ENCODE measurements at places on chromosomes 4 and X.

DNA sequence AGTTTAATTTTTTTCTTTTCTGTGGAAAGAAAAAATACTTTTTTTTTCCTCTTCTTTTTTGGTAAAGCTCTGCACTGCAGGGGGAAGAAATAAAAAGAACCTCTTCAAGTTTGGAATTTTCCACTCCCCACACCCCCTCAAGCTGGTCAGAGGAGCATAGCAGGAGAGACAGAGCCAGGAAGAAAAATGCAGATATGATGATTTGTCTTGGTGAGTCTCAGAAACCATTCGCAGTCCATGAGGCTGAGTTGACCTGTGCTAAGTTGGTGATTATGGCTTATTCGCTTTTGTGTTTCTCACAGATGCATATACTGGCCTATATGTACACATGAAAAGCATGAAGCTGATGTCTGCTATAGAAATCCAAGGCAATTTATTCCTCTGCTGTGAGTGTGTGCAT is 205.9 kb downstream of the LDB2 start:
- no peak for DNase-seq

GRCh38 chr4:152734015-152734698 is 45.4 kb downstream of the TIGD4 start:
- no peak for DNase-seq

DNA sequence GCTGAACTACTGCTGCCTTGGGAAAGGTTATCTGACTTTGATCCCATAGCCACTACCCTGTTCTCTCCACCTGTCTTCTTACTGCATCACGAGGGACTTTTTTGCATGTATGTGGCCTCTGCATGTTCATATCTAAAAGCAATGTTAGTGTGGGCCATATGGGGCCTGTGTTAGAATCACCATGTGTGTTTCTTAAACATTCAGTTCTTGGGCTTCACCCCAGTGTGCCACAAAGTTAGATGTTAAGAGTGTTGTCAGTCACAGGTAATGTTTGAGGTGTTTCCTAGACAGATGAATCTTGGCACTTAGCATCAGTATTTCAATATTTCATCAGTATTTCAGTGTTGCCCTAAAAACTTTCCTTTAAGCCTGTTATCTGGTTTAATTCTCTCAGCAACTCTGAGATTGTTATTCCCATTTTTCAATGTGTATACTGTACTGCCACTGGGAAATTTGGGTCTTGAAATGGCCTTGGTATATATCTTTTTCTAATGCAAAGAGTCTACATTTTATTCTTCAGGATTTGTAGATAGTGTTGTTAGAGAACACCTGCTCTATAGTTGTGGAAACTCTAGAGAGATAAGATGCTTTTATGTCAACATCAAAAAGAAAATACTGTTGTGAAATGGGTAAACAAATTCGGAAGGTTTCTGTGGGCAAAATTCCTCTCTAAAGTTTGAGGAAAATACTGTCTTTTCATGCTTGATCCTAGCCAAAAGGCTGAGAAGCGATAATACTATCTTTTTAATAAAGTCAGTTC is 259.7 kb downstream of the BMPR1B start:
- DNase-seq = no peak

DNA sequence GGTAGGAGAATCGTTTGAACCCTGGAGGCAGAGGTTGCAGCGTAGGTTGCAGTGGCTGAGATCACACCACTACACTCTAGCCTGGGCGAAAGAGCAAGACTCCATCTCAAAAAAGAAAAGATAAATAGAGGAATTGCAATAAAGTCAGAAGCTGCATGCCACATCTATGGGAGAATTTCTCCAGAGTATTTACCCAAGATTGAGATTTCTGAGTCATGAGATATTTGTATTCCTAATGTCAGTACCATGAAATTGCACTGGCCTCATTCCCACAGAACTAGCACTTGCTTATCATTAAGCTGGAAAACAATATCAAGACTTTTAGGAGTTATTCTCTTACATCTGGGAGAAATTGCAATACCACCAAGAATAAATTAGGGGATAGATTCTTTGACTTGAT is 37.4 kb downstream of the ASIC5 start:
- DNase-seq = no peak

GRCh38 chrX:133994576-133994975 is 9.2 kb upstream of the GPC3 start:
- DNase-seq = no peak

GRCh38 chr4:83574247-83574646 is 38.3 kb downstream of the GPAT3 start:
- DNase-seq = no peak

DNA sequence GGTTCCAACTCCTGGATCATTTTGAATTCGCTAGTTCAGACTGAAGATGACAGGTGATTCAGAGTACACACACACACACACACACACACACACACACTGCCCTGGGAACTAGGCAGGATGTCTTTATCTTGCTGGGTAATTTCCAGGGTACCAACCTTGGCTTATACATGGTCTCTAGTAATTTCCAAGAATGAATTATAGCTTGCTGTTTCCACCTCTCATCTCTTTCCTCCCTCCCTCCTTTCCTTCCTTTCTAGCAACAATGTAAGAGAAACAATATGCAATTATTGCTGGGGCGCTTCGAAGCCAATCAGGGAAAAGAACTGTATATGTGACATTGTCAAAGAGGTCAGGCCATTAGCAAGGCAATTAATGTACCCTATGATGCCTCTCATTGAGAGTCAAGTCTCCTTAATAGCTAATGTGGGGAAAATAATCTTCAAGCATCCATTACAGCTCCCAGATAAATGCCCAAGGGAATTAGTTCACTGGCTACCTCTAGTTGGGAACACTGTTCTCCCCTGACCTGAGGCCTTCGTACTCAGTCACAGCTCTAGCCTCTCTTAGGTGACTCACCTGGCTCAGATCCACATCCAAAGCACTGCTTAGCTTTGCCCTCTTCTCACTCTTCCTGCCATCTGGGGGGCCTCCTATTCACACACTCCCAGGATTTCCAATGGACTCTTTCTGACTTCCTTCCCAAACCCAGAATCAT is 311.5 kb downstream of the PPP1R2C start:
- no peak for DNase-seq

- DNase-seq = no peak
Observed at GRCh38 chr4:105106426-105106825, 40.2 kb upstream of the TET2 start.

DNA sequence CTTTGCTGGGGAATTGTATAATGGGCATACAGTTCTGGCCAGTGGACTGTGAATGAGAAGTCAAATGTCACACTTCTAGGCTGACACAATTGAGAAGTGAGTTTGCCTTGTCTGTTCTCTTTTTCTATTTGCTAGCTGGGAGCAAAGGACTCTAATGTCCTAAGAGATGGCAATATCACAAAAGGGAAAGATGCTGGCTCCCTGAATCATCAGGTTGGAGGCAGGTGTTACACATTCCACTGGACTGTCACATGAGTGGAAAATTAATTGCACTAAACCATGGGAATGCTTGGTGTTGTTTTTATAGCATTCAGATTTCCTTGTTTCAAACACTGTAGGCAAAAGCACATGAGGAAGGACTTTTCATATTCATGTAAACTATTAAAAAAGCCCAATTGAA is 388.3 kb downstream of the ADAM29 start:
- DNase-seq = no peak

- DNase-seq = no peak
Observed at GRCh38 chr4:25446611-25447010, 69.5 kb downstream of the ANAPC4 start.

- no peak for DNase-seq
Observed at GRCh38 chr4:74114234-74114633, 15.2 kb upstream of the CXCL2 start.

DNA sequence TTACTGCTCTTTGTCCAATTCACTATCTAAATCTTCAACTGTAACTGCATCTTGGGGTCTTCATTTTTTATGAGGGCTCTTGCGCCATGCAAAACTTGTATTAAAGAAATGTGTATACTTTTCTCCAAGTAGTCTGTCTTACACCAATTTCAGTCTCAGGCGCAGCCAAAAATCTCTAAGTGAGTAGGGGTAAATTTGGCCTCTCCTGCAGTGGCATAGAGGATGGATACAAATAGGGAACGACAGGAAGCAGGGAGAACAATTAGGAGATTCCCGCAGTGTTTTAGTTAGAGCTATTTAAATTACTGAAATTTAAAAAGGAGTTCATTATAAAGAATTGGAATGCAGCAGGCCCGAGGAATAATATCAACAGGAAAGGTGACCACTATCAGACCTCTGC is 30.2 kb downstream of the DMP1 start:
- DNase-seq = no peak

- no peak for DNase-seq
Observed at GRCh38 chrX:105260291-105261043, 40.0 kb upstream of the TEX13A start.

DNA sequence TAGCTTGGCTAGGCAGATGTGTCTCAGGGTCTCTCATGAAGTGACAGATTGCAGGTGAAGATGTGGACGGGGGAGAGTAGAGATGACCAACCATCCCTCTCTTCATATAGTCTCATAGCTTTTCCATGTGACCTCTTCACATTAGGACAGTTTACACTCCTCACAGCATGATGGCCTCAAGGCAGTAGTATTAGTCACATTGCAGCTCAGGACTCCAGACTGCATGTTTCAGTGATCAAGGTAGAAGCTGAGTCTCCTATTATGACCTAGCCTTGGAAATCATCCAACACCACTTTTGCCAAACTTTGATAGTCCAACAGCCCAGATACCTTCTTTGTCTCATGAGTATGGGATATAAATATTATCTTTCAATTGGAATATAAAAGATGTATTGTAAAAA is 147.7 kb downstream of the GASK1B start:
- no peak for DNase-seq

DNA sequence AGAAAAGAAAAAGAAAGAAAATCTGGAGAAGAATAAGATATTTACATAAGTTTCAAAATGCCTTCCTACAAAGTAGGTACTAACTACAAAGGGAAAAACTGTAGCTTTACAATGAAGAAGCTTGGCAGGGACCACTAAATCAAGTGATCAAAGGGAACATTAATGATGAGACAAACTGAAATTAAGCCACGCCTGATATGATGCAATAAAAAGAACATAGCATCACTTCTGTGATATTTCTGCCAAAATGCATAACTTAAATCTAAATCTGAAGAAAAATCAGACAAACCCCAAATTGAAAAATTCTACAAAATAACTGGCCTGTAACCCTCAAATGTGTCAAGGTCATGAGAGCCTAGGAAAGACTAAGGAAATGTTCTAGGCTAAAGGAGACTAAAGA is 8.9 kb upstream of the DCLK2 start:
- DNase-seq = no peak

GRCh38 chr4:123345137-123345934 is 51.3 kb upstream of the SPRY1 start:
- no peak for DNase-seq

DNA sequence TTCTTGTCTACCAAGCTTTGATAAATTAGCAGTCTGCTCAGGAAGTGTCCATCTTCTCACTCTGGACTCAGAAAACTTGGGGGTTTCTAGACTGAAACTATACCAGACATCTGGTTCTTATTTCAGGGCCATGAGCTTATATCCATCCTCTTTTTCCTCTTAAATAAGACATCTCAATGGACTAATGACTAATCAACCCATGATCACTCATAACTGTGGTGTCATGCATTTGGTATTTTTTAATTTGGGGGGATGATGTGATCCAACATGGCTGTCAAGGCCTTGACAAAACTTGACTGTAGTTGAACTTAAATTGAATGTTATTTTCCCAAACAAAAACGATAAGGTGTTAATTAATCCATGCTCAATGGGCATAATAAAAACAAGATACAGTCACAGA is 87.8 kb downstream of the GPRASP3 start:
- DNase-seq = no peak

DNA sequence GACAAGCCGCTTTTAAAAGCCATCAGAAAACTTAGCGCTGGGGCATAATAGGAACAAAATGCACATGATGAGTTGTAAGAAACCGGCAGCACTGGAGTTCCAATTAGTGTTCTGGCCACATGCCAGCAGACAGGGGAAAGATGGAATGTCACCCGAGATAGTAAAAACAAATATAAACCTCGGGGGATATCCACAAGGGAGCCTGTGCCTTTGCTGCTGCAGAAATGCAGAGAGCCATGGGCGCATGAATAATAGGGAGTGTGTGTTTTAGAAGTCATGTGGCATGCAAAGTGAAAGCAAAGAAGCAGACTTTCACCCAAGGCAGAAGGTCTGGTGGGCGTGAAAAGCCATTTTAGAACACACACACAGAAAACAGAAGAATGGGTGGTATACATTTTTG is 19.1 kb downstream of the GPRASP3 start:
- DNase-seq = no peak

DNA sequence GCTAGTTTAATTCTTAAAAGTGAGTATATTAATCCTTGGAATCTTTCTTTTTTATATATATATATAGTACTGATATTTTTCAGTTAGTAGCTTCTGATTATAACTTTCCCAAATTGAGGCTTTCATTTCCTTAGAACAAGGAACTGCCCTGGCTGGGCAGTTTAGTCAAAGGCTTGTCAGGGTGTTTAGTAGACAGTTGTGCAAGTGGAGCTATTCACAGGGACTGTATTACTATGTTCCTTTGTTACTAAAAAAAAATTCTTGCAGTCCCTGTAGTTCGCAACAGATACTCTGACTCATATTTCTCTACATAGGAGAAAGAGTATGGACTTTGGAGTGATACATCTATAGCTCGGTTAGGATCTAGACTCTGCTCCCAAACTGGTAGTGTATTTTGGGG is 20.8 kb downstream of the USO1 start:
- no peak for DNase-seq

DNA sequence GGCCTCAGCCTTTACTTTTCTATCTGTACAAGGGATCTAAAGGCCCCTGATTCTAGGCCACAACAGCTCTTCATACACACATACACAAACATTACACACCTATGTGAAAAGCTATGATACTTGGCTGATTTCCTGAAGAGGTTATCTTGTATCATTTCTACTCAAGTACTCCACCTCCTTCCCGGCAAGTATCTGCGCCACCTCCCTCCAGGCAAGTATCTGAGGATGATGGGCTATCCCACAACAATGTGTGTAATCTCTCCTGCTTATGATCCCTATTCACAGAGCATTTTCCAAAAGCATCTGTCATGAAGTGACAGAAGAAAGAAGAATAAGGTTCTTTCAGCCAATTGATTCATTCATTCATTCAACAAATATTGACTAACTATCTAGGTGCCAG is 36.8 kb downstream of the AFAP1 start:
- DNase-seq = no peak

DNA sequence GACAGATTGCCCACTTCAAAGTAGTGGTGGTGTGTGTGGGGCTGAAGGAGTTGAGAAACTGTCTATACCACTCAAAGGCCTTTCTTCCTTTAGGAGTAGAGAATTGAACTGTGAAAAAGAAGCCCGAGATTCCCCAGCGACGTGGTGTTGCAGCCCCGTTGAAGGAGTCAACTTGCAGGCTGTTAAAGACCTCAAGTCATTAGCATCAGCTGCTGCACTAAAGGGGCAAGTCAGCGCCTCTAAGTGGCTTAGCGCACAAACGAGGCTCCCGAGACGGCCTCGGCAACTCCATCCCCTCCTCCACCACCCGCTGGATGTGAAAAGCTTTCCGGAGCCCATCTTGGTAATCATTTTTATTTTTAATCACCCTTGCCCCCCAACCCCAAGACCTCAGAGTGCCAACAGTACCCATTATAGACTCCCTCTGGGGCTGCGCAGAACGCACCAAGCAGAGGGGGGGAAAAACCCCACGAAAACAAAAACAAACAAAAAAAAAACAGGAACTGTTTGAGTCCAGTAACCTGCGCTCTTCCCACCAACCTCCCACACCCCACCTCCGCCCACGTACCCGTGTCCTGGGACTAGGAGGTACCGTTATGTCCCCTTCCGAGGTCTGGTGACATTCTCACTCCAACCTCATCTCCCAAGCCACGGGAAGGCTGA is 913 bp upstream of the PRDM8 start:
- DNase-seq = no peak

Data from stimulated activated CD8-positive, alpha-beta memory T cell treated with anti-CD3 and anti-CD28 coated beads, Interleukin-4, amount 100 ng/mL, for 1 hour (primary cell).